Femur (tissue), 1 donor: ENCODE measurements at places on chromosomes 12 and 14.

DNA sequence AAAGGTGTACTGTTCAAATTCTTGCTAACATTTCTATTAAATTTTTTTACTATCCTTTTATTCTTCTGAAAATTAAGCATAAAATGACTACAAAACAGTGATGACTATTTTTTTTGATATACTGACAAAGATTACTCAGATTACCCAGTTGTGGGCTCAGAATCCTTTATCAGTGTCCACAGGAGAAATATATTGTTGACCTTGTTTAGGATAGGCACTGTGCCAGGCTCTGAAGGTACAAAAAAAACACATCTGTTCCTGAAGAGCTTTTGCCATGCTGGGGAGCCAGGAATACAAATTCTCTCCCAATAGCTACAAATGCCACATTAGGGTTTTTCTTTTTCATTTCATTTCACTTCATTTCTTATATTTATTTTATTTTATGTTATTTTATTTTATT is 26.9 kb upstream of the GCH1 start:
- DNase-seq = no peak

GRCh38 chr14:95519699-95520098 is 3.2 kb upstream of the SYNE3 start:
- peak; percentile 74 for DNase-seq

- DNase-seq = no peak
Observed at GRCh38 chr12:110908377-110909152, 11.8 kb downstream of the MYL2 start.

DNA sequence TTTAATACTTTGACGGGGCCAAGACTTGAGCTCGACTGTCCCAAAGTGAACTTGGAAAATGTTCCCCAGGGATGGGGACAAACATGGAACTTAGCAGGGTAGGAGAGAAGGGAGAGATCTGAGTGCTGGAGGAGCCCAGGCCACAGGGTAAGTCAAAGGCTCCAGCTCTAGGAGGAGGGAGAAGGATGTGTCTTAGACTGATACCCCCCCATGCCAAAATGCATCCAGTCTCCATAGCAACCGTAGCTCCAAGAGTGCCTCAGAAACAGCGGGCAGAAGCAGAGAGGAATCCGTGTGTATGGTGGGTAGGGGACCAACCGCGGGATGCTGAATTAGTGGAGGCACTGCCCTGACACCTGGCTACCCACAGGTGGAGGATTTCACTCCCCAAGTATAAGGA is 845 bp upstream of the AGAP2 start:
- no peak for DNase-seq

DNA sequence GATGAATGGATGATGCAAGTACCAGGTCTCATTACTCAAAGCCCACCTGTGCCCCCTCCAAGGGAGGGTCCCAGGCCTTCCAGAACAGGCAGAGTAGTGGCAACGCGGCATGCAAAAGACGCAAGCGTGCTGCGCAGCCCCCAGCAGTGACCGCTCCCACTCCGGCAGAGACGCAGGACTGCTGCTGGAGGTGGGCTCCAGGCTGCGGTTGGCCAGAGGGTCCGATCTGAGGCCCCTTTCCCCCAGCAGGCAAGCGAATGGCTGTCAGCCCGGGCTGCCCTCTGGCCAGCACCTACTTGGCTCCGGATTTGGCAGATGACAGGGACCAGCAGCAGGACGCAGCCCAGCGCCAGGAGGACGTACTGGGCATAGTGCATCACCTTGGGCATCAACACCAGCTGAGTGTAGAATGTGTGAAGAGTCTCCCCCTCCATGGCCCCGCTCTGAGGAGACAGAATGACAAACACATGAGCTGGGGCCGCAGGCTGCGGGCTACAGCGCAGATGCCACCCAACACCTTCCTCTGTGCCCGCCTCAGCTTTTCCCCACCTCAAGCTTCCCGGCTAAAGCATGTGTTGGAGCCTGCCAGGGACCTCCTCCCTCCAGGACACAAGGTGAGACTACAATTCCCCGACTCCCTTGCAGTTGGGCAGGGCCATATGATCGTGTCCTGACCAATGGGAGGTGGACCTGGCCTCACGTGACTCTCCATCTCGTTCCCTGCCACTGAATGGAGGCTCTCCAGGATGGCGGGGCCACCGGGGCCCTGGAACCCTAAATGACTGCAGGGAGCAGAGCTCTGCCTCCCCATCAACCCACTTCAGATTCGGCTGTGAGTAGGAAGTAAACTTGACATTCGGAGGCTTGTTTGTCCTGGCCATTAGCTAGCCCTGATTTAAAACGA is 77.4 kb downstream of the SCARB1 start:
- DNase-seq = peak; percentile 93

- no peak for DNase-seq
Observed at GRCh38 chr12:106107566-106107965, 31.2 kb downstream of the NUAK1 start.

DNA sequence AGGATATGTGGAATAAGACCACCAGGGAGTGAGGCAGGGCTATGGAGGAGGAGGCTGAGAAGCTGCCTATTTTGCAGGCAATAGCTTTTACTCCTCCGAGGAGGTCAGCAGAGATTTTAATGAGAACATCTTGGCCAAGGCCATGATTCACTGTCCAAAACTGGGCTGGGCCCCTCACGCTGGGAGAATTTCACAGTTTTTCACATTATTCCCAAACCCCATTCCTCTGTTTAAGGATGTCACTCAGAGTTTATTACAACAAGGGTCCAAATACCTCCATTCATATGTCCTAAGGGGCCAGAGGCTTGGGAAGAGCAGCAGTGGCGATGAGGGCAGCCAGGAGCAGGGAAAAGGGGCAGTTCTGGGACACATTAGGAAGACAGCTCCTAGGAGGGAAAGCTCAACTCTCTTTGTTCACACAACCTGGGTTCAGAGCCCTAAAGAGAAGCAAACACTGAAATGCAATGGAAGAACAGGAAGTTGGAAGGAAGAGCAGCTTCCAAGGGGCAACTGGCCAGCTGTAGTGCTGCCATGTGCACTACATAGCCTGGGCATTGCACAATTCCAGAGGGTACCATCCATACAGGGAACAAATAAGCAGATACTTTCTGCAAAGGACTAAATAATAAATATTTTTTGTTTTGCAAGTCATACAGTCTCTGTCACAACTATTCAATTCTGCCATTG is 283.2 kb downstream of the NUAK1 start:
- peak; percentile 57 for DNase-seq
